Aorta (tissue), 5 donors: ENCODE measurements at places on chromosomes 4 and X. TPM values are rescaled to one million over a fixed set of nuclear protein-coding genes. Genes with fewer than 3 reads are reported as not detected.

DNA sequence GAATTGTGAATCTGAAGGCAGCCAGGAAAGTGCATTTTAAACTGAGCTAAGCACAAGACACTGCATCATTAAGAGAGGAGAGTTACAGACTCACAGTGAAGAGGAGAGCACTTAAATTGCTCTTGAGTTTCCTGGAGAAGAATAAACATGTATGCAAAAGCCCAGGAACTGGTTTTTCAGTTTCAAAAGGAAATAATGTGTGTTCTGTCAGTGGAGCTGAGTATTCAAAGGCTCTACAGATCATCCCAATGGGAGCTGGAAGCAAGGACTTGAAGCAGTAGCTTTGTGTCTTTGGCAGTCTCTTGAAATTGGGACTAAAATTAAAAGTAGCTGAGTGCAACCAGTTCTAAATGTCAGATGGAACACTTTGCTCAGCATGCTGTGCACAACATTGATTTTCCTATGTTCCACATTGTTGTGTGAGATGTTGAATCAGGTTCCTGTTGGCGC is 147.5 kb upstream of the ANK2 start:
- no peak for DNase-seq

DNA sequence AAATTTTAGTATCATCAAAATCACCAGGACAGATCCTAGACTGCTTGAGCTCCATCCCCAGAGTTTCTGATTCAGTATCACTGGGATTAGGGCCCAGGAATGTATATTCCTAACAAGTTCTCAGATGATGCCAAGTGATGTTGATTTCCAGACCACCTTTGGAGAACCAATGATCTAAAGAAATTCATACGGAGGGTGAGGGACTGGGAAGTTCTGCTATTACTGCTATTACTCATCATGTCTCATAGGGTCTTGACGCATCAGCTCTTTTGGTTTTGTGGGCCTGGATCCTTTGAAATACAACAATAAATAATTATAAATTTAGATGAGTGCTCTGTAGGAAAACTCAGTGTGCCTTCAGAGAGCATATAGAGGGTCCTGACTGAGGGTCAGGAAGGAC is 59.8 kb upstream of the LGI2 start:
- no peak for DNase-seq

DNA sequence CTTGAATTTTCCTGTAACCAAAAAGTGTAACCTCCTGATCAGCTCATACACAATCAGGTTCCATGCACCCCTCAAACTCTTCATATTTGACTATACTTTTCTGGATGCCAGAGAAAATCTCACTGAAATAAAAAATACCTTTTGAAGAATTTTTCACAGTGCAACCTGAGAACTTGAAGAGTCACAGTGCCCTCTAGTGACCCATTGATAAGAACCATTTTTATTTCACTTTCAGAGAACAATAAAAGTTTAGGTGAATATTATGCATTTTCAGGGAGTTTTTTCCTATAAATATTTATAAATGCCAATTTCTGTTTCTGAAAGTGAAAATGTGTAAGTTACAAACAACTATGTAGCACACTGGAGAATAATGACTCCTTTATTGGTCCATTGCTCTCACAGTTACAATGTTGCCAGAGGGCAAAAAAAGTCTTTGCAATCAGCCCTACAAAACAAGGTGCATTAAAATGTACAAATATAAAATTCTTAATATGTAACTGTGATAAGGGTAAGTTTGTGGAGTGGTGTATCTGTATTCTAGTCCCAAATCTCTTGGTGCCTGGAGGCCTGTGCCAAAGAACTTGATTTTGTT is 153.6 kb upstream of the INTU start:
- DNase-seq = no peak

Gene GIMD1
- total RNA-seq = not detected

DNA sequence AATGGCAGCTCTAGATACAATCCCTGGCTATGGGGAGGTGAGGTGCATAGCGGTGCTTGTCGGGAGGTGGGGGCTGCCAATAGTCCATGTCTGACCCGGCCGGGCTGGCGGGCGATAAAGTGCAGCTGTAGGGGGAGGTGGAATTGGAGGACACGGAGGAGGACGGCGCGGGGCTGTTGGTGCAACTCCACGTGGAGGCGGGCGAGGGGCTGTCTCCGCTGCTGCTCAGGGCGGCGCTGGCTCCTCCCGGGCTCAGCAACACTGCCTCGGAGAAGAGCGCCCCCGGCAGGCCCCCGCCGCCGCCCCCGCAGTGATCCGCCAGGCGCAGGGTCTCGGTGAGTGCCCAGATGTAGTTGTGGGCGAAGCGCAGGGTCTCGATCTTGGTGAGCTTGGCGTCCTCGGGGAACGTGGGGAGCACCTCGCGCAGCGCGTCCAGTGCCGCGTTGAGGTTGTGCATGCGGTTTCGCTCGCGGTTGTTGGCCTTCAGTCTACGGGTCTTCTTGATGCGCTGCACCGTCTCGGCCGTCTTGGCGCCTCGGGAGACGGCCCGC is 1.3 kb downstream of the NEUROG2 start:
- no peak for DNase-seq

Gene BMX
- 3.8 TPM for total RNA-seq

DNA sequence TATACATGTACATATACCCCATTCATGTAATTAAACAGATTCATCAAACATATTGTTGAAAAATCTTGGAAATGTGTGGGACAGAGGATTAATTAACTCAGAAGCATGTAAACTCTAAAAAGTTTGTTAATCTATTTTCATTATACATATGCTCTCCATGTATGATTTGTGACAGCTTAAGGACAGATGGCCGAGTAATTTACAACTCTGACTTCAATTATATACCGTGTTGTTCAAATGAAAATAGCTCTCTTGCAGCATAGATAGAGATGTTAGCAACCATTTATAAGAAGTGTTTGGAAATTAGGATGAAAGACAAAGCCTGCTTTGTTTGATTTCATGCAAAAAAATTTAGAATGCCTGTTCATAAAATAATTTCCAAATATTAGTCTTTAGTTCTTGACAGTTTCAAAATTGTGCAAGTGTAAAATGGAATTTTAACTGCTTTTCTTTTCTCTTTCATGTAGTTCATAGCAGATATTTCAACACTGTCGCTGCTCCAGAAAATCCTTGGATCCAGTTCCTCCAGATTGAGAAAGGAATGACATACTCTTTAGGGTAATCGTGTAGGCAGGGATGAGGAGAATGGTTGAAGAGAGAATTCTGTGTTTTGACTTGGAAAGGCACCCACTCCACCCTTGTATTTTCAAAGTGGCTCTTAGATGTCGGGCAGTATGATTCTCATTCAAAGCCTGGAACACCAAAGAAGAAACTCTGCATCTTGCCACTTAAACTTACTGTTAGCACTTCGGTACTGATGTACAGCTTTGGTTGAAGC is 23.1 kb downstream of the AFF2 start:
- no peak for DNase-seq

DNA sequence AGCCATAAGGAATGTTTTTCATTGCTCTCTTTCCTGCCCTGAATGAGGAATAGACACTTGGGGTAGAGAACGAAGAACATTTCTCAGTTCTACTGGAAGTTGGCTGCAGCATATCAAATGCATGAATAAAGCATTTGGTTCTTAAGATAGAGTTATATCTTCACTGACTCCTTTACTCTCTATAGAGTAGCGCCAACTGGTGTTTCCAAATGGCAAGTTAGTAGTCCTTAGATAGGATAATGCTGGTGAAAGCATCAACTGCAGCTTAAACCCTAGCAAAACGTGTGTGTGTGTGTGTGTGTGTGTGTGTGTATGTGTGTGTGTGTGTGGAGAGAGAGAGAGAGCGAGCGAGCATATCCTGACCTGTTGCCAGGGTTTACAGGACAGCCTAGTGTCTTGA is 62.2 kb upstream of the FRMPD4 start:
- DNase-seq = no peak

DNA sequence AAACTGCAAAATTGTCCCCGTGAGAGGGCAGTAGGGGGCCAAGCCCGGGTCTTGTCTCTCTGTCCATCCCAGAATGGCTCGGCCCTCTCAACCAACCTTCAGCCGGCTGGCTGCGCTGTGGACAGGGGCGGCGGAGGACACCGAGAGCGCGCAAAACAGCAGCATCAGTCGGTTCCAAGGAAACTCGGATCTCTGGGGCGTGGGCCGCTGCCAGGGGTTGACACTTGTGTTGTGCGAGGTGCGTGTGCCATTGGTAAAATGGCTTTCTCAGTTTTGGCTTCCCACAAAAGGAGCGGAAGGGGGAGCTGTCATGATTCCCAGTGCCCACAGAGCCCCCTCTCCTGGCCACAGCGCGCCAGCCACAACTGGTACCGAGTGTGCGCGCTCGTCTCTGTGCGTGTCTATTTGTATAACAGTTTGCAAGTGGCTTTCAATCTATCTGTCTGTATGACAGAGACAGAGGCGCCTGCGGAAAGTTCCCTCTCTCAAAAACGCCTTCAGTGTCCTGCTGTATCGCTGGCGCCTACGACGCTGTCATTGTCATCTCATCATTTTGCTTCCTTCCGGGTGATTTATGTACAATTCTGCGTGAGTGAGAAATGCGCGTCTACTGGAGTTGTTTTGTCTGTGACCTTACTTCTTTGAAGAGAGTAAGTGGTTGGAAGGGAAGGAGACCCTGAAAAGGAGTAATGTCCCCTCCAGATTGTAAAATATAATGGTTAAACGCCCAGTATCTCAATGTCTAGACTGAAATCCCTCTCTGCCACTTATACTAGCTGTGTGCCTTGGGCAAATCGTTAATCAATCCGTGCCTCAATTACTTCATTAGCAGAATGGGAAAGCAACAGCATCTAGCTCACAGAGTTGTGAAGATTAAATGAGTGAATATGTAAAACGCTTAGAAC is 1.8 kb downstream of the DKK2 start:
- DNase-seq = peak; percentile 33

DNA sequence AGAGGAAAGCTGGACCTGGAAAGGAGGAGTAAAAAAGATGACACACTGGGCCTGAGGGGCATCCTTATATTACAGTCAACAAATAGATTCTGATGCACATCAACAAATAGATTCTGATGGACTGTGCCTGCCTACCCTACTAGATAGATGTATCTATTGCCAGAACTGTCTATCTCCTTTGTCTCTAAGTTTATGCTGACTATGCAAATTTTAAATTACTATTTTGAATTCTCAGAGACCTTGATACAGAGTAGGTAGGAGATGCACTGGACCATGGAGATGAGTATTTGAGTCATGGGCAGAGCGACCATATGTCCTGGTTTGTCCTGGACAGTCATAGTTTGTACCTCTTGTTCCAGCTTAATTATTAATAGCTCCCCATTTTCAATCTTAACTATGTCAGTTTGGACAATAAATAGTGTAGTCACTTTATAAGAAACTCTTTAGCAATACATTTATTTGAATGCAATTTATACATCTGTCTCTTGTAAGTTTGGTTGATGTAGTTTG is 247.9 kb upstream of the PPP1R2C start:
- DNase-seq = no peak

- no peak for DNase-seq
Observed at GRCh38 chr4:96228463-96228862, 388.6 kb downstream of the PDHA2 start.

Gene MFAP3L
- total RNA-seq = 10.1 TPM

Gene TEX13C
- total RNA-seq = not detected

GRCh38 chr4:140222171-140222570 is 68.2 kb upstream of the MAML3 start:
- DNase-seq = no peak

DNA sequence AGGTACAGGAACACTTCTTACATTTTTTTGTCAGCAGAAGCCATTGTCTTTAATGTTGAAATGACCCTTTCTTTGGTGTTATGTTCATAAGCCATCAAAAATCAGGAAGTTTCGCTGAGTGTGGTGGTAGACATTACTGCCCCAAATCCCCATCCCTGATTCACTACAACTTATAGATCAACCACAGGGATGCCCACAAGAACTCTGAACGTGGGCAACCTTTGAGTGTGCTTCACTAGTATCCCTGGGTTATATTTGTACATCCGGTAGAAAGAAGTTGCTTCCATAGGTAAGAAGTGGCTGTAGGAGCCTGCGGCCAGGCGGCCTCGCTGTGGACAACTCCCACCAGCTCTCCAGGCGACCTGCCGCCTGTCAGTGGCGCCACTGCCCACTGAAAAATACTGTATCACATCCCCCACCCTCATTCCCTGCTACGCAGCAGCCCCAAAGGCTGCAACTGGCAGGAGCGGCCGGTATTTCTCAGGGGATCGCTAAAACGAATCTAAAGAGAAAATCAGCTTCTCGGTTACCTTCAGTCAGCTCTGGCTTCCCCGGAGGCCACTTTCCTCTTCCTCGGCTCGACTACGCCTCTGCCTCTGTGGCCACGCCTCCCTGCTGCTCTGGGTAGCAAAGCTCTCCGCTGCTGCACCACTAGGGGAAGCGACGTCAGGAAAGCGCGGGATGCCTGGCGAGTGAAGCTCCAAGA is 13.9 kb upstream of the ETDC start:
- DNase-seq = peak; percentile 70

GRCh38 chrX:151753313-151754046 is 18.9 kb downstream of the CNGA2 start:
- DNase-seq = peak; percentile 58

DNA sequence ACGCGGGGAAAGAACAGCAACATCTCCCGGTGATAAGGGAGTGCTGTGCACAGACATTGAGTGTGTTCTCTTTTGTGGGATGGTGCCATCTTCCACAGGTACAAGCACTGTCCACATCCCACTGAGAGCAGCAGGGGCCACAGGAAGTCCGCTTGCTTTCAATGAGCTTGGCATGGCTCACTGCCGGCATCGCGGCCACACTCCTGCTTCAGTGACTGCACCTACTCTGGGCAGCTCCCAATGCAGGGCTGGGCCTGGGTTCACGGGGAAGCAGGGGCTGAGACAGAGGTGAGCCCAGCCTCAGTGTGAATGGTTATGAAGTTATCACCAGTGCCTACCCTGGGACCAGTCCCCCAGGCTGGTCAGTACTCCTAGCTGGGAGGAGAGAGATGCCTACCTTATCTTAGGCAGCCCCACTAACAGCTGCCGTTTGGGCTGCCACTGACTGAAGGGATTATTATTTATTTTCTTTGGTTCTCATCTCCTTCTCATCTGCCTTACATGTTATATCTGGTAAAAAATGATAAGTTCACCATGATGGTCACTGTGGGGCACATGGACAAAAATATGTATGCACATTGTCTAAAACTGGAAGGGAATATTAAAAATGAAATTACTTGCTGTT is 99.2 kb downstream of the MGST2 start:
- DNase-seq = no peak

DNA sequence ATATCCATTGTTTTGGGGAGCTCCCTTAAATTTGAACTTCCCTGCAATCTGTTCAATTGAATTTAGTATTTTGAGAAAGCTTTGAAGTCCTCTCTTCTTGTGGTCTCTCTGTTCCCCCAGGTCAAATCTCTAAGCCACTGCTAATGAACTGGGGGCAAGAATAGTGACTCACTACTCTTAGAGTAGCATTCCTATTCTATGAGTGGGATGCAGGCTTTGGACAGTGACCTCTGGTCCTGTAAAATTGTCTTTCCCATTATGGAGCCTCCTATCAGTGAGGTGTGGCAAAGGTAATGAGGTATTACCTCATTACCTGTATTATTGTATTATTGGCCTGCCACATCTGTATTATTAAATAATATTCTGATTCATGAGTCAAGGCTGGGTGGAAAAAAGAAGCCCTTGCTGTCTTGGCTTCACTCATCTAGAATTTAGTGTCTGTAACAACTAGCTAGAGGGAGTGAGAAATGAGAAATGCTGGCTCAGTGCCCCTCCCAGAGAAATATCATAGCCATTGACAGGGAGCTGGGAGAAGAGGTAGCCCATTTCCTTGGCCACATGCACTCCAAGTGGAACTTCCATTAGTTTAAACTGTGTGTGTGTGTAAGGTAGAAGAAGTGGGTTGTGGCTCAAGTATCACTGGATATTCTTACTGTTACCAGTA is 393.9 kb upstream of the CTSO start:
- DNase-seq = no peak

GRCh38 chr4:173958445-173958844 is 325.0 kb downstream of the FBXO8 start:
- DNase-seq = no peak

Gene ARSD
- 18.7 TPM for total RNA-seq

GRCh38 chr4:6468376-6468775 is 4.0 kb downstream of the PPP2R2C start:
- no peak for DNase-seq
